H1 (cell line): ENCODE measurements at places on chromosomes 6 and 20. TPM values are rescaled to one million over a fixed set of nuclear protein-coding genes. Genes with fewer than 3 reads are reported as not detected.

The CDK19 gene
- 9.7 and 12.6 TPM in 2 replicates for total RNA-seq

The MOG gene
- 0.31 and 0.86 TPM in 2 replicates for total RNA-seq

The GPRC6A gene
- total RNA-seq: 0.22 TPM in 1 of 2 replicates, not detected in the other

The FANCE gene
- total RNA-seq: 16.1 and 16.4 TPM in 2 replicates

The TMEM74B gene
- 2.8 and 4.0 TPM in 2 replicates for total RNA-seq

GRCh38 chr6:66496659-66497058 is 789.6 kb upstream of the EYS start:
- no peak for DNase-seq
- H3K4me3 ChIP-seq: no peak overlapping the region
- no peak overlapping the region for H3K27ac ChIP-seq
- no peaks in the 10 kb centered on the region for H3K36me3 ChIP-seq
- H3K4me1 ChIP-seq: no peaks in the 10 kb centered on the region

The ATF6B gene
- total RNA-seq: 36.2 and 38.1 TPM in 2 replicates

The SPATA2 gene
- total RNA-seq: 11.9 and 13.0 TPM in 2 replicates

- DNase-seq: no peak
- H3K27me3 ChIP-seq: peaks cover 2% of the 10 kb centered on the region; the same call in 1 of the 2 replicates
- no peak overlapping the region for H3K4me3 ChIP-seq
- no peak overlapping the region for H3K27ac ChIP-seq
Observed at GRCh38 chr6:29995340-29995777, 53.0 kb downstream of the HLA-A start.

GRCh38 chr20:63471981-63472831 is at the start of gene KCNQ2:
KCNQ2 (minus strand) TSS chr20:63472655; CDS start chr20:63472463, 192 bp downstream.
- DNase-seq: no peak
- no peaks in the 10 kb centered on the region for H3K27me3 ChIP-seq
- H3K36me3 ChIP-seq: no peaks in the 10 kb centered on the region
- peak within 1 kb of the TSS; percentile 94 for H3K4me3 ChIP-seq
- peaks cover 24% of the 10 kb centered on the region for H3K4me1 ChIP-seq

The OOEP gene
- total RNA-seq: 0.41 TPM in 1 of 2 replicates, not detected in the other

DNA sequence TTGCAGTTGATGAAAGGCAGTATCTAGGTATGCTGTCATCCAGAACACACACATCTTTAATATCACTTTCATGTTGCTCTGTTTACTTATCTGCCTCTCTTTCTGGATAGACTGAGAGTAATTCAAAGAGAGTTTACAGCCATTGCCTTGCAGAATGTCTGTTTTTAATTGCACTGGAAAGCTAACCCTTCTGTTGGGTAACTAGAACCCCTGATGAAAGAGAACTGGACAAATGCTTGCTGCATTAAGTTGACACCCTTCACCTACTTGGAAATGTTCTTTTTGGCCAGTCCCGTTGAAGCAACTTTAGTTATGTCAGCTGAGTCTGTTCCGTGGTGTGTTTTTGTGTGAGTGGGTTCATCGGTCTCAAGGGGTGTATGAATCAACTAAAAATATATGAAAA is 383.8 kb upstream of the CITED2 start:
- no peaks in the 10 kb centered on the region for H3K4me1 ChIP-seq
- no peaks in the 10 kb centered on the region for H3K27me3 ChIP-seq
- H3K36me3 ChIP-seq: no peaks in the 10 kb centered on the region
- H3K27ac ChIP-seq: no peak overlapping the region
- H3K4me3 ChIP-seq: no peak overlapping the region

The PIGT gene
- 64.3 and 66.0 TPM in 2 replicates for total RNA-seq

DNA sequence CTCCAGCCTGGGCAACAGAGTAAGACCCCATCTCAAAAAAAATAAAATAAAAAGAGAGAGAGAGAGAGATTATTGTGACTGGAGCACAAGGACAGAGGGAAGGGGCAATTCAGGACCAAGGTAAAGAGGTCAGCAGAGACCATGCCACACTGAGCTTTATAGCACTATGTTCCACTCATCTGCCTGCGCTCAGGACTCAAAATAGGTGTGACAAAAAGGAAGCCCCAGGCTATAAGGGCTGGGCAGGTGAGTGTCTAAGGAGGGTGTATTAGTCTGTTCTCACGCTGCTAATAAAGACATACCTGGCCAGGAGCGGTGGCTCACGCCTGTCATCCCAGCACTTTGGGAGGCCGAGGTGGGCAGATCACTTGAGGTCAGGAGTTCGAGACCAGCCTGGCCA is 23.1 kb upstream of the SRSF6 start:
- no peak for DNase-seq
- H3K27me3 ChIP-seq: no peaks in the 10 kb centered on the region; the same call in 1 of the 2 replicates
- no peaks in the 10 kb centered on the region for H3K36me3 ChIP-seq
- H3K4me3 ChIP-seq: no peak overlapping the region
- H3K4me1 ChIP-seq: peaks cover 7% of the 10 kb centered on the region

GRCh38 chr6:1187293-1188131 is 124.4 kb upstream of the FOXQ1 start:
- no peaks in the 10 kb centered on the region for H3K4me1 ChIP-seq
- no peaks in the 10 kb centered on the region for H3K27me3 ChIP-seq
- H3K36me3 ChIP-seq: no peaks in the 10 kb centered on the region

The ZKSCAN3 gene
- 9.2 and 9.8 TPM in 2 replicates for total RNA-seq

DNA sequence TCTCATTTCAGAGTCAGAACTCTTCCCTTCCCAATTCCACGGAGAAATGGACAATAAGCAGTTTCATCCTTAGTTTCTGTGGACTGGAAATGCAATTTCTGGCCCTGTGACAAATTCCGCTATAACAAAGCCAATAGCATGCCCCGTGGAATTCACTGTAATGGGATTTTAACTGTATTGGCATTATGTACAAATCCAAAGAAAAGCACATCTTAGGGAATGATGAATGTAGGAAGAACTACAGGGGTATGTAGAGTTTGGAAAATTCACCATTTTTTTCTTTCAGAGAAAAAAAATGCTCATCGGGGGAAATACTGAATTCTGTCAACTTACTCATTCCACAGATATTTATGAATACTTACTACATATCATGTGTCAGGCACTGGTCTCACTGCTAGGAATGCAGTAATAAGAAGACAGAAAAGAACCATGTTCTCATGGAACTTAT is 43.5 kb downstream of the KIF6 start:
- H3K4me3 ChIP-seq: no peak overlapping the region
- H3K36me3 ChIP-seq: no peaks in the 10 kb centered on the region
- H3K27ac ChIP-seq: no peak overlapping the region
- H3K4me1 ChIP-seq: no peaks in the 10 kb centered on the region

DNA sequence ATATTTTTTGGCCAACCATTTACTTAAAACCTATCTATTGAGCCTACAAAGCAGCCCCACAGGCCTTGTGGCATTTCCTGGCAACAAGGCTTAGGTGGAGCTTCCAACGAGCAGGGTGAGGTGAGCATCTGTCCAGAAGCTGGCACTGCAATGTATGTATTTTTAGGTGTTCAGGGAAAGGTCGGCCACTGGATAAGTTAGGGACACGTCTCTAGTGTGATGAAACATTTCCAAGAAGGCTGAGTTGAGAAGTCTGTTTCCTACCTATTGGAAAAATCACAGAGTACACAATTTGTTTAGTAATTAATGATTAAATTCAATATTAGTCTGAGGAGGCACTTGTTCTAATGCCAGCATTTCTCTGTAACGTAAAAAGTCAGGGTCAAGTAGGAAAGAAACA is 17.8 kb upstream of the RCAN2 start:
- no peak overlapping the region for H3K4me3 ChIP-seq
- DNase-seq: no peak
- H3K4me1 ChIP-seq: no peaks in the 10 kb centered on the region

The PTCRA gene
- not detected in 2 replicates for total RNA-seq

DNA sequence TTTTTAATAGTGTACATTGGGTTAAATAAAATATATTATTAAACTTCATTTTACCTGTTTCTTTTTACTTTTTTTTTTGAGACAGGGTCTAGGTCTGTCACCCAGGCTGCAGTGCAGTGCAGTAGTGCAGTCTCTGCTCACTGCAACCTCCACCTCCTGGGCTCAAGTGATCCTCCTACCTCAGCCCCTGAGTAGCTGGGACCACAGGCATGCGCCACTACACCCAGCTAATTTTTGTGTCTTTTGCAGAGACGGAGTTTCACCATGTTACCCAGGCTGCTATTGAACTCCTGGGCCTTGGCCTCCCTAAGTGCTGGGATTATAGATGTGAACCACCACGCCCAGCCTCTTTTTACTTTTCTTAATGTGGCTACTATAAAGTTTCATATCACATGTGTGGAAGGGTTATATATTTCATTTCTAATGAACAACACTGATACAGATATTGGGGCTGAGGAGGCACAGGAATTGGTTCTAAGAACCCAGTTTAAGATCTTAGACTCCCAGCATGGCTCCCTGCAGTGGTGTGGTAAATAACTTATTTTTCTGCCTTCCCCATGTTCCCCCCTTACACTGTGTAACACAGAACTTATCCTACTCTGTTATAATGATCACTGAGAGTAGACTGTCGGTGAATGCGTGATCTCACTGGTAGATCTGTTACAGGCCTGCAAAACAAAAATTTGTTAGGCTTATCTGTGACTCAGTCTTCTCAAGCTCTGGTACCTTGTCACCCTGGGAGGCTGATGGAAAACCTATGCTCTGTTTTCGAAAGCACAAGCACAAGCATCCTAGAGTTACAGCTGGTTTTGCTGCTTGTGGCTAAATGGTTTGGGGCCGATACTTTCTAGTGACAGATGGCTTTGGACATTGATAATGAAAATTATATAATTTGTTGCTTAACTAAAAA is 5.8 kb upstream of the ATXN1 start:
- H3K36me3 ChIP-seq: no peaks in the 10 kb centered on the region
- DNase-seq: no peak
- H3K4me3 ChIP-seq: no peak overlapping the region

GRCh38 chr6:107689190-107689589 is 134.9 kb downstream of the SCML4 start:
- H3K27me3 ChIP-seq: no peaks in the 10 kb centered on the region
- no peaks in the 10 kb centered on the region for H3K36me3 ChIP-seq
- DNase-seq: no peak
- no peak overlapping the region for H3K4me3 ChIP-seq

DNA sequence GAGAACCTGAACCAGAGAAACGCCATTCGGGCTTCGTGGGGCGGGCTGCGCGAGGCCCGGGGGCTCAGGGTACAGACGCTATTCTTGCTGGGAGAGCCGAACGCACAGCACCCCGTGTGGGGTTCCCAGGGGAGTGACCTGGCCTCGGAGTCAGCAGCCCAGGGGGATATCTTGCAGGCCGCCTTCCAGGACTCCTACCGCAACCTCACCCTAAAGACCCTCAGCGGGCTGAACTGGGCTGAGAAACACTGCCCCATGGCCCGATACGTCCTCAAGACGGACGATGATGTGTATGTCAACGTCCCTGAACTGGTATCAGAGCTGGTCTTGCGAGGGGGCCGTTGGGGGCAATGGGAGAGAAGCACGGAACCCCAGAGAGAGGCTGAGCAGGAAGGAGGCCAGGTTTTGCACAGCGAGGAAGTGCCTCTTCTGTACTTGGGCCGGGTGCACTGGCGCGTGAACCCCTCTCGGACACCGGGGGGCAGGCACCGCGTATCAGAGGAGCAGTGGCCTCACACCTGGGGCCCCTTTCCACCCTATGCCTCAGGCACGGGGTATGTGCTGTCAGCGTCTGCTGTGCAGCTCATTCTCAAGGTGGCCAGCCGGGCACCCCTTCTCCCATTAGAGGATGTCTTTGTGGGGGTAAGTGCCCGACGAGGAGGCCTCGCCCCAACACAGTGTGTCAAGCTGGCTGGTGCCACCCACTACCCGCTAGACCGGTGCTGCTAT is 904 bp downstream of the B3GALT4 start:
- H3K27ac ChIP-seq: 0 out of 2 replicates have a peak overlapping the region, but pooled peaks have one; percentile 22
- peak; percentile 65 for DNase-seq
- H3K4me1 ChIP-seq: peaks cover 16% of the 10 kb centered on the region

The SLC24A3 gene
- total RNA-seq: 6.2 and 6.3 TPM in 2 replicates

DNA sequence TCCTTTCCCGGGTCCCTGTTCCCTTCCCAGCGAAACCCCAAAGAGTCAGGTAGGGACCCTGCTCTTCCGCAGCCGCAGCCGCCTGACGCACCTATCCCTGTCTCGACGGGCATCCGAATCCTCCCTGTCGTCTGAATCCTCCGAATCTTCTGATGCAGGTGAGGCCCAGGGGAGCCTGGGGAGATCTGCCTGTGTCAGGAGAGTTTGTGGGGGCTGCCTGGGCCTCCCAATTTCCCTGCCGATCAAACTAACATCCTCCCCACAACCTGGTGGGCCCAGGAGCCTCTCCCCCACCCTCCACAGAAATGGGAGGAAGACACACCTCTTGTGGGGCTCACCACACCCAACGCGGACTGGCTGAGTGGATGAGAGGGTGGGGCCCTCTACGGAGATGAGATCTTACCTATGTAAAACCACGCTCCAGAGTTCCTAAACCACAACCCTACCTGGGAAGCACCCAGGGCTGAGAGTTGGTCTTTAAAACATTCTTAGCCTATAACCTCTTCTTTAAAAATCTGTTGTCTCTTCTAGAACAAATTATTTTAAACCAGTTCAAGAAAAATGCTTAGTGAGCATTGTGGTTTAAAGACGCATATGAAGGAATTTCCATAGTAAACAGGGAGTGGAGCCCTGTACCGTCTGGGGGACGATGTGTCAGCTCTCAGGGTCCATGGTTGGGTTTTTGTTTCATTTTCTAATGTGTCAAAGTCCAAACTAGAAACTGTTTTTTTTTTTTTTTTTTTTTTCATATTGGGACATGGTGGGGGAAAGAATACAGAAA is 1.7 kb downstream of the CDC25B start:
- no peak overlapping the region for H3K27ac ChIP-seq
- peaks cover 3% of the 10 kb centered on the region; the same call in 1 of the 2 replicates for H3K27me3 ChIP-seq
- peak overlapping the region; percentile 85; the same call in 1 of the 2 replicates for H3K4me3 ChIP-seq
- H3K4me1 ChIP-seq: peaks cover 35% of the 10 kb centered on the region
- DNase-seq: no peak
- peaks cover 4% of the 10 kb centered on the region for H3K36me3 ChIP-seq

The STAU1 gene
- total RNA-seq: 107 and 111 TPM in 2 replicates

DNA sequence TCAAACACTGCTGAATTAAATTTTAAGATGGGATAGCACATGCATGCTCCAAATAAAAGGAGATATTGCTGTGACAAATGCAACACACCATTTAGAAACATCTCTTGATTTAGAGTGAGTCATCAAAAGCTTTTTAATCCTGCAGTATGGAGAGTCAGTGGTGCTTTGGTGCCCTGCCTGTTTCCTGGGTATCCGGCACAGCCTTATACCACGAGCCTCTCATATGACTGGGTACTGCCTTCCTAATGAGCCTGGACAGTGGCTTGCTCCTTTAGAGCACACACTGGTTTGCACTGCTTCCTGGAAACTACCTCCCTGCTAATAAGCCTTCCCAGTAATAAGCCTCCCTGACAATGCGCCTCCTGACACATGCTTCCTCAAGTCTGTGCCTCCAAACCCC is 65.3 kb upstream of the KCNK16 start:
- H3K27ac ChIP-seq: no peak overlapping the region
- no peaks in the 10 kb centered on the region for H3K27me3 ChIP-seq
- no peaks in the 10 kb centered on the region for H3K36me3 ChIP-seq

The HLA-DQA2 gene
- total RNA-seq: not detected in 2 replicates

The MMP24OS gene
- total RNA-seq: 19.0 and 22.2 TPM in 2 replicates

GRCh38 chr6:2687456-2687855 is 63.3 kb downstream of the MYLK4 start:
- H3K27ac ChIP-seq: no peak overlapping the region
- no peaks in the 10 kb centered on the region; the same call in 1 of the 2 replicates for H3K4me1 ChIP-seq
- no peaks in the 10 kb centered on the region for H3K36me3 ChIP-seq
- H3K27me3 ChIP-seq: no peaks in the 10 kb centered on the region; the same call in 1 of the 2 replicates

GRCh38 chr20:36149469-36149868 is 5.1 kb upstream of the EPB41L1 start:
- peaks cover 6% of the 10 kb centered on the region for H3K4me1 ChIP-seq
- DNase-seq: no peak
- no peak overlapping the region for H3K27ac ChIP-seq
- H3K36me3 ChIP-seq: no peaks in the 10 kb centered on the region; the same call in 1 of the 2 replicates
- no peaks in the 10 kb centered on the region for H3K27me3 ChIP-seq
- H3K4me3 ChIP-seq: no peak overlapping the region

- DNase-seq: no peak
- H3K27me3 ChIP-seq: no peaks in the 10 kb centered on the region
- no peaks in the 10 kb centered on the region for H3K4me1 ChIP-seq
- no peak overlapping the region for H3K27ac ChIP-seq
- H3K4me3 ChIP-seq: no peak overlapping the region
Observed at GRCh38 chr6:134686071-134686470, 263.8 kb downstream of the ALDH8A1 start.
